ENCODE measurements at places on chromosomes 7 and 10. TPM values are rescaled to one million over a fixed set of nuclear protein-coding genes. Genes with fewer than 3 reads are reported as not detected.
A peak's percentile ranks its signal among the peaks of the same experiment; 100 is the strongest.

DNA sequence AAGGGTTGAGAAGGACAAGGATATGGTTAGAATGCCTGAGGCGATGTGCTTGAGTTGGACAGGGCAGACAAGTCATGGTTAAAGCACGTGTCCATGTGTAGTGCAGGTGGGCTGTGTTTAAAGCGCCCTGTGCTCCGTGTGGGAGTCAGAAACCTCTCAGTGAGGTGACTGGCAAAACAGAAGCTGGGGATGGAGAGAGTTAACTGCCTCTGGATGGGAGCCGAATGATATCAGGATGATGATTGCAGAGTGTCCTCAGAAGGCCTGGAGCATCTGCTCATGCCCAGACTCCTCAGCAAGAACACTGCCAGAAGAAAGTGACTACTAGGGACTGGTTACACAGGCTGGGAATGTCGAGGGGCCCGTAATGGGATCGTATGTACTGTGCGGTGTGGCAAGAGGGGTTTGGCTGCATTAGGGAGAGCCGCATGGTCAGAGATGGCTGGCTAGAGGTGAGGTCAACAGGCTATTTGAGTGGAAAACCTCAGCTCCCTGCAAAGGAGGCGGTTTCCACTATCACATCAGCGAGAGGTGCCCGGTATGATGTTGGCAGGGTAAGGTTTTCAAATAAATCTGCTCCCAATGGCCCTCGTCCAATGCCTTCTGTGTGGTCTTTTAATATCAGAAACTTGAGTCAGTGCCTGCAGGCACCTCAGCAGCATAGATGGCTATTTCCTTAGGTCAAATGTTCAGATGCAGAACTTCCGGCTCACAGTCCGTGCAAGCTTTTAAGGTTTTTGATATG, 26.1 kb upstream of the MRC1 start:
- peak overlapping the region; percentile 27 for H3K27ac ChIP-seq
- H3K4me1 ChIP-seq = peaks cover 24% of the 10 kb centered on the region
- no peaks in the 10 kb centered on the region for H3K36me3 ChIP-seq
- no peak overlapping the region for H3K4me3 ChIP-seq

The IL6 gene
- not detected for total RNA-seq

GRCh38 chr10:47277352-47278151, 22.4 kb upstream of the GDF10 start:
- H3K4me1 ChIP-seq = no peaks in the 10 kb centered on the region
- no peak for DNase-seq
- no peak overlapping the region for H3K4me3 ChIP-seq
- no peaks in the 10 kb centered on the region for H3K36me3 ChIP-seq
- H3K27me3 ChIP-seq = no peaks in the 10 kb centered on the region

GRCh38 chr10:133061296-133062038, 26.3 kb upstream of the ADGRA1 start:
- H3K27me3 ChIP-seq = no peaks in the 10 kb centered on the region
- no peaks in the 10 kb centered on the region for H3K4me1 ChIP-seq
- H3K4me3 ChIP-seq = no peak overlapping the region
- H3K27ac ChIP-seq = no peak overlapping the region

The ADAM22 gene
- 7.8 TPM for total RNA-seq

The BAZ1B gene
- 43.6 TPM for total RNA-seq

GRCh38 chr7:22723181-22723601, 3.8 kb upstream of the IL6 start:
- H3K27ac ChIP-seq = no peak overlapping the region
- H3K36me3 ChIP-seq = no peaks in the 10 kb centered on the region
- peaks cover 4% of the 10 kb centered on the region for H3K4me1 ChIP-seq
- DNase-seq = peak; percentile 69
- no peaks in the 10 kb centered on the region for H3K27me3 ChIP-seq

DNA sequence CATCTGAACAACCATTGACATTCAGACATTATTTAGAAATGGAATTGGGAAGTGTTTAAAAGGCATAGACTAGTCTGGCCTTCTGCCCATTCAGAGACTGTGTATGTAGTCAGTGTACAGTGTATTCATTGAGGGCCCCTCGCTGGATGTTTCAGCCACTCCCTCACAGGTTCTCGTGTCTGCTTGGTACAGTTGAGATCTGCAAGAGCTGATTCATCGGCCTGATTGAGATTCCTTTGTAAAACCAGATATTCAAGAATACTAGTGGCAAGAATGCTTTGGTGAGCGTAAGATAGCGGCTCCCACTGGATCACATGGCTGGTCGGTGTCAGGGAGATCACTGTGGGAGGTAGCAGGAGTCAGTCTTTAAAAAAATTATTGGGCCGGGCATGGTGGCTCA, 119.5 kb downstream of the TCF7L2 start:
- DNase-seq = no peak
- no peaks in the 10 kb centered on the region for H3K36me3 ChIP-seq
- H3K4me1 ChIP-seq = peaks cover 34% of the 10 kb centered on the region
- H3K4me3 ChIP-seq = no peak overlapping the region
- H3K27ac ChIP-seq = no peak overlapping the region

DNA sequence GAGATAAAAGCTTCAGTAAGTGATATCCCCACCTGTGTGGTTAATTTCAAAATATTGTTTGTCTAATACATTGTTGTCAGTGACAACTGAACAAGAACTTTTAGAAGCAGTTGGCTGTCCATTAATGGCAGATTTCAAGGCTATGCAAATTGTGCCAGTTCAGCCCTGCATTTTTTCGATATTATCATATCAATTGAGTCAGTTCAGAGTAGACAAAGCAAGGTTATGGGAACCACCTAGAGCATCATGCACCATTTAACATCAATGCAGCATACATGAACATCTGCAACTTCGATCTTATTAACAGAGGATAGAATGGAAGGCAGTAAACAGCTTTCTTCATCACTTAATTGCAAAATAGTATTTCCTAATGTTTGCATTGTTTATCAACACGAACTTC, 180.7 kb upstream of the KAT6B start:
- H3K27me3 ChIP-seq = no peaks in the 10 kb centered on the region
- H3K4me3 ChIP-seq = no peak overlapping the region
- no peaks in the 10 kb centered on the region for H3K4me1 ChIP-seq
- H3K27ac ChIP-seq = no peak overlapping the region
- H3K36me3 ChIP-seq = no peaks in the 10 kb centered on the region

The ZMIZ1 gene
- 56.4 TPM for total RNA-seq

GRCh38 chr10:133185421-133185820, 25.4 kb downstream of the KNDC1 start:
- H3K27ac ChIP-seq = no peak overlapping the region
- H3K36me3 ChIP-seq = no peaks in the 10 kb centered on the region
- no peak overlapping the region for H3K4me3 ChIP-seq
- no peaks in the 10 kb centered on the region for H3K4me1 ChIP-seq

DNA sequence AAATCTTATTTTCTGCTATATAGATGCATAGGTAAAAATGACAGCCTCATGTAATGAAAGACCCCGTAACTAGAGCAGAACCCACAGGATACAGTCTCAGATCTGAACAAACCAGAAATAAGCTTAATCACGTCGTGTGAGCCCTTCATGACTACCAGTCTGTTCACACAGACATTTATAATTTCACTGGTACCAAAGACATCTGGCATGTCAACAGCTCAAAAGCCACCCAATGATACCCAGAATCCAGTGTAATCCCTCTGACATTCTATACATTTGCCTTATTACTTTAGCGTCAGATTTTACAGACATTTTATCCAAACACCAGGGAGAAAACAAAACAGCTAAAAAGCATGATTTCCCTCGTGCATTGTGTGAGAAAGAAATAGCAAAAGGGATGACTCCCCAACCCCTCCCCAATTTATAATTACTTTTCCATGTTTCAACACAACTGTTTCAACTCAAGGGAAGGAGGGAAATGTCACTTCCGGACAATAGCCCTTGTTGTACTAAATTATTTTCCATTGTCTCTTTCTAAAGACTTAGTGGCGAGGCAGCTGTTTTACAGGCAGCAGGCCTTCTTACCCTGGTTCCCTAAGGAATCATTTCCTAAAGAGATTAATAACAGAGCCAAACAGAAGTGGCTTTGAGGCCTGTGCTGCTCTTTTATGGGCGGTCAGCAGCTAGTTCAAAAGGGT, 33.2 kb downstream of the DOCK4 start:
- no peaks in the 10 kb centered on the region for H3K4me1 ChIP-seq
- no peaks in the 10 kb centered on the region for H3K27me3 ChIP-seq
- no peak for DNase-seq
- no peak overlapping the region for H3K27ac ChIP-seq
- H3K4me3 ChIP-seq = no peak overlapping the region

DNA sequence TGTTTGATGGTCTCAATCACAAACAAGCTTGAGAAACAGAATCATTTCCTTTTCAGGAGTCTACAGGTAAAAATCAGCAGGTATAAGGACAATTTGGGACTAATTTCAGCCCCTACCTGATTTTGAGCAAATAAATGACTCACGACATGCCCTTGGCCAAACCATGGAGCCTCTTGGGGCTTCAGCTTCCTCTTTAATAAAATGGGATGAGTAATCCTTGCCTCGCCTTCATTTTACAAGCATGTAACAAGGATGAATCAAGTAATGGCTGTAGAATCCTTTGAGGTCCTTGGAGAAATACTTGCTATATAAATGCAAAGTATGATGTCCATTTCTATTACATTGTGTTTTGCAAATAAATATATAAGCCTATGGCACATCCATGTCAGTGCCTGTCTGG, 212.8 kb upstream of the PODXL start:
- H3K4me3 ChIP-seq = no peak overlapping the region
- no peaks in the 10 kb centered on the region for H3K36me3 ChIP-seq
- no peak for DNase-seq
- H3K27ac ChIP-seq = no peak overlapping the region

The NCF1 gene
- total RNA-seq = 9.2 TPM

The NUTM2E gene
- total RNA-seq = not detected

- DNase-seq = no peak
- no peaks in the 10 kb centered on the region for H3K27me3 ChIP-seq
- H3K36me3 ChIP-seq = no peaks in the 10 kb centered on the region
- no peak overlapping the region for H3K4me3 ChIP-seq
- no peak overlapping the region for H3K27ac ChIP-seq
These were observed 495.0 kb upstream of the MGMT start for GRCh38 chr10:128972036-128972405.
